ENCODE measurements at places on chromosomes 6 and 20.

DNA sequence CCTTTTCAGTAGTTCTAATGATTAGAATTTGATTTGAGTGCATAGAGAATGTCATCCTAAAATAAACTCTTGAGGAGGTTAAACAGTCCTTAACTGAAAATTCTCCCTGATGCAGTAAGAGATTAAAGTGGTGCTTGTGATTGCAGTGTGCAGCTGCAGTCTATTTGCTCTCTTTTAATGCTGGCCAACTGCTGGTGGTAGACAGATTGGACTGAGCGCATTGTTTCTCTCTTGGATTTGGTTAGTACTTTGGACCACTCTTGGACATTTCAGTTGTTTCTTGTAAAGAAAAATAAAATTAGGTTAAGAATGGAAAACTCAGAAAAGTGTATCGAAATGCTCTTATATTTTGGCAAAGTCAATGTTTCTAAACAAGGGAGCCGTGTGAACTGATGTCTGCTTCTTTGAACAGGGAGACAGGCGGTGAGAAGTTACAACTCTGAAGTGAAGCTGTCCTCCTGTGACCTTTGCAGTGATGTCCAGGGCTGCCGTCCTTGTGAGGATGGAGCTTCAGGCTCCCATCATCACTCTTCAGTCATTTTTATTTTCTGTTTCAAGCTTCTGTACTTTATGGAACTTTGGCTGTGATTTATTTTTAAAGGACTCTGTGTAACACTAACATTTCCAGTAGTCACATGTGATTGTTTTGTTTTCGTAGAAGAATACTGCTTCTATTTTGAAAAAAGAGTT lies 127.2 kb downstream of the CD109 start:
- DNase-seq = no peak

DNA sequence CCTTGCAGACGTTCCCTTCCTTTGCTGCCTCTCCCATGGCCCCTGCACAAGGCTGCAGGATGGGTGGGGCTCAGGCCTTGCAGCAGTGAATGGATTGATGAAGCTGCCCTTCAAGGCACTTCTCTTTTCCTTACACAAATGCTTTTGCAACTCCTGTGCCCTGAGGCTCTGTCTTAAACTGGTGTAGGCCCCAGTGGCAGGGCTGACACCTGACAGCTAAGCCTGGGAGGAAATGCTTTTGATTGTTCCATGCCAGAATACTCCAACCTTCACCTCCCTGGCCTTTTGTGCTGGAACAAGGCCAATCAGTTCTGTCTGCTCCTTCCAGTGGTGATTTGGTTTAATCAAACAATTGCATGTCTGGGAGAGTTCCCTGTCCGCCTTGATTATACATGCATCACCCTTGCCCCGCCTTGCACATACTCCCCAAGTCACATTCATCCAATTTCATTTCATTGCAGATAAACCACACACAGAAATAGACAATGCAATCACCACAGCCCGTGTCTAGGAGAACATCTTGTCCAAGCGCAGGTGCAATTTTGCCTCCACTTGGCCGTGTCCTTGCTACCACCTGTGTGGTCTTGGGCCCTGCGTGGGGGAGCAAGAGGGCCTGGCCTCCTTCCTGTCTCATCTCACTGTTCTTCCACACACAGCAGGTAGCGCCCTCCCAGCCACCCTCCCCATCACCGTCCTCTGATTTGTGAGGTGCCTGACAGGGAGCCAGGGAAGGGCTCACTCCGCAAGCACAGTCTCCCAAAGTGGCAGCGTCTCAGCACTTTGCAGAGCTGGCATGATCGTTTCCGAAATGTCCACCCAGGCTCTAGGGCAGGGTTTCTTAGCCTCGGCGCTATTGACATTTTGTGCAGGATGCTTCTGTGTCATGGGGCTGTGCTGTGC lies 120.4 kb downstream of the CDH26 start:
- peak; percentile 79 for DNase-seq

DNA sequence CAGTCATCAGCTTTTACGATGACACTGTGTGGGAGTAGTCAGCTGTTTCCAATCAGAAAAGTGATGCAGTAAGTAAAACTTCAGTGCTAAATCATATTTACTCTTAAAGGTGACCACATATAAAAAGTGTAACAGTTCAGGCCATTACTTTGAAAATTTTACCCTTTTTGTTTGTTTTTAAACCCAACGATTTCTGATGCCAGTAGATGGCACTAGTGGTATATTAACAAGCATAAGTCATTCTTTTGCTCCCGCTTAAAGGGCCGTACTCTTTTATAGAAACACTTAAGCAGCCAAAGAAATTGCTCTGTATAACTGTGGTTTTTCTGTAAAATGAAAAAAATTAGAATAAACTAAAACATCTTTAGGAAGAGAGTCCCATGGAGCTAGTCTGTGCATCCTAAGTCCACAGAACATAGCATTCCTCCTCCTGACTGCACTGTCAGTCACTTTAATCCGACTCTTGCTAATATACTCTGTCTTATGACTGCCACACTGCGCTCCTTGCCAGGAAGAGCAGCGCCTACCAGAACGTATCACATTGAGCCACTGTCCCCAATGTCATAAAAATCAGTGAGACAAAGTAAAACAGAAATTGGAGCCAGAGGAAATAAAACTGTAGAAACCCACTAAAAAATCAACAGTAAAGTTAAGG lies 25.0 kb downstream of the HEBP2 start:
- DNase-seq = no peak

DNA sequence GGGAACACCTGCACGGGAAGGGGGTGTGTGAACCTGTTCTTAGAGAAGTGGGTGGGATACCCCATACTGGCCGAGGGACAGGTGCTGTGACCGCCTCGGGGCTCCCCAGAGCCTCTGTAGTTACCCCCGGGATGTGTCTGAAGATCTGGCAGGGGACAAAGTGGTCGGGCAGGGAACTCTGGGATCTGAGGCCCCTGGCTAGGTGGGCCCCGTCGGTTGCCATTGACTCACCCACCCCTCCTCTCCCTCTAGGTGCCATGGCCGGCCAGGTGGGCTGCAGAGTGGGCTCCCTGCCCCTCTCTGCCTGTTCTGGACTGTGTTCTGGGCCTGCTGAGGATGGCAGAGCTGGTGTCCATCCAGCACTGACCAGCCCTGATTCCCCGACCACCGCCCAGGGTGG lies 4.3 kb downstream of the BIRC7 start:
- no peak for DNase-seq

DNA sequence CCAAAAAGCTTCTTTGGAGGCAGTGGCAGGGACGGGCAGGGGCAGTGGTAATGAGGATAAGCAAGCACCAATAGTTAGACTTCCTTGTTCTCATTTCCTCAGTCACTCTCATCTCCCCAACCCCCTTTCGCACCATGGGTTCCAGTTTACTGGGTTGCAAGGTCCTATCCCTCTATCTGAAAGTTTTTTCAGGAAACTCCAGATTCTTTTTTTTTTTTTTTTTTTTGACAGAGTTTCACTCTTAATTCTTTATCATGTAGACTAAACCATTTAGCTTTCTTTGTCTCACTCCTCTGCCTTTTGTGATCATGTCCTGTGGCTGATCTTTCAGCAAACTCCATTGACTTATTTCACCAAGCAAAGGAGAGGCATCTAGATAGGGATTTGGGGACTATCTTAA lies 51.4 kb upstream of the GMDS start:
- DNase-seq = no peak

- DNase-seq = peak; percentile 62
These were observed 32.4 kb upstream of the TIAM2 start for GRCh38 chr6:154962753-154963152.

DNA sequence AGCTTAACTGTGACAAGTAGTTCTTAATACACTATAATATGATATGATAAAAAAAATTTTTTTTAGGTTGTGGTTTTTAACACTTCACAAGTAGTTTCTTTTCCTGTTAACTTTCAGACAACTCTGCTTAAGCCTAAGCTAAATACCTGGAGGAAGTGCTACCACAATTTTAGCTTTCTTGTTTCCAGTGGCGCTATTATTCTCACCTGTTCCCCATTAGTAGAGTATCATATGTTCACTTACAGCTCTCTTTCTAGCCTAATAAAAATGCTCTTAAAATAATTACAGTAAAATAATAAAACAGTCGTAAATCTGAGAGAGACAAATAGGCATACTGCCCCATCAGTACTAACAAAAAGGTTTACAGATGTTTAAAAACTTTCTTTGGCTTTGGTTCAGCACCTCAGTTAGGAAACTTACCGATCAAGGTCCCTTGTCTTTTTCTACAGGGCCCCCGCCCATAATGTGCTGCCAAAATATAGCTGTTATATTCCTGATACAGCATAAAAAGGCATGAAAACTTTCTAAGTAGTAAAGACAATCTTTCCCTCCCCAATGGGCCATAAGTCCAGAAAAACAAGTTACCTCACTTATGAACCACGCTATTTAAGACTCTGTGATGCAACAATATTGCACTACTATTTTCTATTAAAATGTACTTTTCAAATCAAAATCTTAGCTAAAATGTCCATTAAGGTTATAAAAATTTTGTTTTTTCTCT lies 57.9 kb downstream of the SESN1 start:
- no peak for DNase-seq

DNA sequence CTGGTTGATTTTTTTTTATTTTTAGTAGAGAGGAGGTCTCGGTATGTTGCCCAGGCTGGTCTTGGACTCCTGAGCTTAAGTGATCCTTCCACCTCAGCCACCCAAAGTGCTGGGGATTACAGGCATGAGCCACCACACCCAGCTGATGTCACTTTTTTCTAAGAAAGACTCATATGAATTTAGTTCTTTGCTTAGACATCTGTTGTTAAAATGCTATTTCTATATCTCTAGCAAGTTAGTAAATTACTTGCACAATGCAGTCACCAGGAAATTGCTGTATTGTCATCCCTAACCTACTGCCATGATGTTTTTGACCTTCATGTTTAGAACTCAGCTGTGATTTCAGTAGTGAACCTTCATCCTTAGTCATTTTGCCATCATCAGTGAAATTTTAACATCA lies 5.7 kb downstream of the KDM1B start:
- no peak for DNase-seq

GRCh38 chr6:109383438-109383940 lies 1.2 kb upstream of the CD164 start:
- no peak for DNase-seq

Measured in NCI-H226 (cell line).